ENCODE measurements at places on chromosomes 2 and 18.

DNA sequence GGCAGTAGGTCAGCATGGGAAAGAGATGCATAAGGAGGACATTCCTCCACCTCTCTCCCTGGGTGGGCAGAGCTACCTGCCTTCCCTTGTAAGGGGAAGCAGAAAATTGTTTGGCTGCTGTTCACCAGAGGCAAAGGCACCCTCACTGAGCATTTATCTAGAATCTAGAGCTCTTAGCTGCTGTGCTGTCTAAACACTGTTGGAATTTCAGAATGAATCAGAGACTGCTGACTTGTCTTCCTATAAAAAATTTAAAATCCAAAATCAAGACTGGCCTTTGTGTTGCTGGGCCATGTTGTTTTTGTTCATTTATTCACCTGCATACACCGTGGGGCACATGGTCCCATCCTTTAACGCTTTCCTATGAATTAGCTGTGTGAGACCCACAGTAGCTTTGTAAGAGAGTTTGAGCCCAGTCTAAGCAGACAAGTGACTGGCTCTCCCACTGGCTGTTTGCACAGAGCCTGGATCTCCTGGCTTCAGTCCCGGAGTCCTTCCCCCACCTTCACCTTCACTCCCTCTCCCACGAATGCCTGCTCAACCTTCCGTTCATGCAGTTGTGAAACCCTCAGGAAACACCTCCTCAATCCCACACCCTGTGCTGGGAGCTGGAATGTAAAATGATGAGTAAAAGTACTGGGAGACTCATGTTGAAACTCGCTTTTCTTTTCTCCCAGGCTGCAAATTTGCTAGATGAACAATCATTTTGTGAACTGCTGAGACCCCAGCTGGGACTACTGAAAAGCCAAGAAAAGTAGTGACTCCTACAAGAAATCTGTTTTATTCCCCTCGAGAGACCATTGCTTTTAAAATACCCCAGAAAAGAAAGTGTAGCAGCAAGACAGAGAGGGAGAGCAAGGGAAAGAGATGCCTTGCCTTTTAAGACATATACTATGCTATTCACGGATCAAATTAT is 76.2 kb downstream of the FAM168B start:
- DNase-seq, result peak; percentile 8

- DNase-seq, result peak; percentile 63
Observed at GRCh38 chr18:23291456-23292205, 156.3 kb downstream of the CABLES1 start.

DNA sequence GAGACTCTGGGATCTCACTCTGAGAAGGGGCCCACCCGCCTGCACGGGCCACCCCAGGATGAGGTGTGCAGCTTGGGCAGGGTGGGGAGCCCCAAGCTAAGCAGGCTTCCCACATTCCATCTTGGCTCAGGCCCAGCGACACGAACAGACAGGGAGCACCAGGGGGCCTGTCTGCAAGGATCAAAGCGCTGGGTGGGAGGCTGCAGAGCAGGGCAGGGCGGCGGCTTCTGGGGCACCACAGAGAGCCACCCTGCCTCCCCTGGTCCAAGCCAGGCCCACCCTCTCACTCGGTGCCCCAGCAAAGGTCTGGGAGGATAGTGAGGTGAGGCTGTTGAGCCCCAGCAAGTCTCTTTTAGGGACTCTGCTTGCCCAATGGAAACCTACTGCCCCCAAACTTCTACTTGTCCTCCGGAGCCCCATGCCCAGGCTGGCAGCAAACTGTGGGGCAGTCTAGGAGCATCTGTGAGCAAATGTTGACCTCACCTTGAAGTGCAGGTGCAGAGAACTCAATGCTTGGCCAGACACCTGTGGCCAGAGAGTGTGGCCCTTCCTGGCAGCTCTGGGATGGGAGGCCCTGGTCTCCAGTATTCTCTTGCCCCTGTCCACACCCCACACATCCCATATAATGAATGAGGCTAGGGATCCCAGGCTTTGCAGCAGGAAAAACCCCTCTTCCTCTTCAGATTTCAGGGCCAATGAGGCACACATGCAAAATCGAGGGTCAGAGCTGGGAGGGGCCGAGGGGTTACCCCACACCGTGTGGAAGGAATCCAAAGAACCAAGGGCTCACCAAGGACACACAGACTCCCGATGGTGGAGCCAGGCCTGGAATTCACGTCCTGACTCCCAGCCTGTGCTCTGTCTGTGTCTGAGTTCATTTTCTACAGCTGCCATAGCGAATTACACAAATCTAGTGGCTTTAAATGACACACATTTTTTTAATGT is 18.8 kb upstream of the GLI2 start:
- no peak for DNase-seq

DNA sequence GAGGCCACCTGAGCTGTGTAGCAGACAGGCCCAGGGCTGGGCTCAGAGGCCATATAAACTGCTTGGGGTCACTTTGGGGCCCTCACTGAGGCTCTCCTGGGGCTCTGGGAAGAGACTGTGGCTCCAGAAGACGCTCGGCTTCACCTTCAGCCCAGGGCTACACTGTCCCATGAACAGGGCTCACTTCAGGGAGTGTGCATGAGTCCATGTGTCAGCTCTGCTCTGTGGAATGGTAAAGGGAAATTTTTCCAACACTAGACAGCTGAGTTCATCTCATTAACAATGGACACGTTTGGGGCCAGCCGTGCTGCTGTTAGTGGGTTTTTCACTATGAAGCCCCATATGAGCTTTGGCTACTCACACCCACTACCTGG is 65.4 kb upstream of the TFCP2L1 start:
- DNase-seq, result no peak

DNA sequence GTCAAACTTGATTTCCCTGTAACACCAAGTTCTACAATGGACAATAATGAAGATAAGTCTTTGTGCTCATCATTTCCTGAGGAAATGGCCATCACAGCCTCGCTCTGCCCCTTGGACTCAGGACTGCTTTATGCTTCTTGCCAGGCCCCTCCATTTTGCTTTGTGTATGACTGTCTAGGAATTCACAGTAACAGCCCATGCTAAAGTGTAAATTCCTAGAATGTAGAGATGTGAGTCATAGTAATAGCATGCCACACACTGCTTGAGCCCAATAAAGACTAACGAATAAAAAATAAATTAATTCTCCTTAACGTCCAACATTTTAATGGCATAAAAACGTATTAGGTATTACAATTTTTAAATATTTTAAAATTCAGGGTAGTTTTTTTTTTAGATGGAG is 226.5 kb downstream of the PID1 start:
- peak; percentile 23 for DNase-seq

DNA sequence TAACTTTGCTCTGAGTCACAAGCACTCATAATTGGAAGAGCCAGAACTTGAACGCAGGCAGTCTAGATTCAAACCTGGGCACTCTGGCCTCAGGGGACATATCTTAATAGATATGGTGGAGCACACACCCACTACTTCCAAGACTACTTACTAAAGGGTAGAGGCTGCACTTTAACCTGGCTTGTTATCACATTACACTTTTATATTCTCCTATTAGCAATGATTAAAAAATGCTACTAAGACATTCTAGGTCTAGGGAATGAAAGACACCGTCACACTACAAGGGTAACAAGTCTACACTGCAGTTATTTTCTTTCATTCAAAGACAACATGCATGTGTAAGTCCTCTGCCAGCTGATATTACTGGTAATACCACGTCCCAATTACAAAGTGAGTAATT is 258.8 kb downstream of the ZNF521 start:
- DNase-seq, result no peak

DNA sequence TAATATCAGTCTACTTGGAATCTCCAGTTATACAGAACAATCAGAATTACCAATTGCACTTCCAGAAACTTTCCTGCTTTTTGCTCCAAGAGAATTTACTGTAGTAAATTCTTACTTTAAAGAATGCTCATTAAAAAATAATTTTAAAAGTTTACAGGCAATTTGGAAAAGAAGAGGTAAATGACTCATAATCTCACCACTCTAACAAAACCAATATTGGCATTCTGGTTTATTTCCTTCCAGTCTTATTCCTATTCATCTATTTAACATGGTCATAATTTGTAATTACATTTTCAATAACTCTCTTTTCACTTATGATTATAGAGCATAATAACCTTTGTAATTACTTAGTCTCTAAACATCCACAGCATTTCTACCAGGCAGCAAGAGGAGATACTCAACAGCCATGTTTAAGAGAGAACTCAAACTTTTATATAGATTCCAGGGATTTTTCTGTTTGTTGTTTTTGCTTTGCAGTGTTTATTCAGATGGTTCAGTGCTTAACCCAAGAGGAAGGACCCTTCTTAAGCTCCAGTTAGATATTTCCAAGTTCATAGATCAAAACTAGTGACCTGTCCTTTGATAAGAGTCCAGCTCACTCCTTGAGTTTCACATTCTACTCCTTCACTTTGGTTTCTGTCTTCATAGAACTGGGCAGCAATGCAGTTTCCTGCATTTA is 464.7 kb downstream of the TXNL1 start:
- DNase-seq, result no peak

DNA sequence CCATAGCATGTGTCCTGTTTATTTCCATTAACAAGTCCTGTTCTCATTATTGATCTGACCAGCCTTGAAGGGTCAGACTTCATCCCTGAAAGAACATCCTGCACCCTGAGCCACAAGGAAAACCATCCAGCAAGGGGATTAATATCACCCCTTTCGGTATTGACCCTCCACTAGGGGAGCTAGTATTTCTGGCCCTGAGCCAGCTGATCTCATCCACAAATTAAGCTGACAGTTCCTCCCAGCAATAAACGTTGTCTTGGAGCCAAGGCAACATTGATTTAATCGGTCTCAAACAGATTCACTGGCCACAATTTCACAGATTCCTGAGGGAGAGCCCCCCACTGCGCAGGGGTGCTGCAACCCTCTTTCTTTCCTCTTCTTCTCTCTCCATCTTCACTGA is 353.1 kb upstream of the FANCL start:
- DNase-seq, result no peak

DNA sequence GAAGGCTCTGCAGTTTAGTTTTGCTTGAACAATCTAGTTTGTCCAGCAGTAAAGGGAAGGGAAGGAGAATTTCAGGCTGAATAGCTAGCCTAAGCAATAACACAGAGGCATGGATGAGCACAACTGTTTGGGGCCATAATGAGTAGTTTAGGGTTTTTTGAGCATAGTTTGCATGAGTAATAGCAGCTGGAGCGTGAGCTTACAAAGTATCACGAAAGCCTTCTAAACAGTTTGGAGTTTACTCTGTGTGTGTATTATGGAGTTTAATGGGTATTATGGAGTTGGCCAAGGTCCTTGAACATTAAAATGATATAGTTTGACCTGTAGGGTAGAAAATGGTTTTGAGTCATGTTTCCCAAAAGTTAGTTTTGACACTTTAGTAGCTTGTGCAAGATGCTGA is 782.3 kb downstream of the ERBB4 start:
- DNase-seq, result no peak

DNA sequence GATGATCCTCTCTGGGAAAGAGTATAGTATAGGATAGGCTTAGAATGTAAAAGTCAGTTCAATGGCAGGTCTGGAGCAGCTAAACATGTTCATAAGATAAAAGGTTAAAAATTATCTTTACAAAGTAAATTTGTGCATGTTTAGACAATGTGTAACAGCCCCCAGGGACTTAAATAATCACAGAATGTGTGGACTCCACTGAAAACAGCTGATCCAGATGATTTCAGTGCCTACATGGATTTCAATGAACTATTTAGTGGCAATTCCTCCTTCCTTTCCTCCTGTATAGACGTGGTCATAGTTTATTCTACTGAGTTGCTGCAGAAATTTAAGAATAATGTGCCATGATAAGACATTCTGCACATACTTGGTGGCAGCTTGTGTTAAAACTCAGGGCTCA is 42.9 kb downstream of the ARHGEF33 start:
- DNase-seq, result no peak

DNA sequence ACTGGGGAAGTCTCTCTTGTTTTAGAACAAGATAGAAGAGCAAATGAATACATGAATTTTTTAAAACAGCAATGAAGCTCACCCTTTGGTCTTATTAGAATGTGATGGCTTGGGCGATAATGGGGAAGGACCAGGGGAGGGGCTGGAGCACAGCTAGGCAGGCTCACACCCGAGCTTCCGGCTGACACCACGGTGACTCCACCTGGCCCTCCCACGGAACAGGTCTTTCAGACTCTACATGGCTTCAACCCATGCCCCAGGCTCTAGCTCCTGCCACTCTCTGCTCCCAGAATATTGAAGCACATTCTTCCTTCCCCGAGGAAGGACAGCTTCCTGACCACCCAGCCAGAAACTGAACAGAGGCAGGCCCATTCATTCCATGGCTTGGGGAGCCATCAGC is 127.5 kb upstream of the AGAP1 start:
- DNase-seq, result no peak

- DNase-seq, result no peak
Observed at GRCh38 chr2:8223695-8224346, 458.0 kb upstream of the ID2 start.

DNA sequence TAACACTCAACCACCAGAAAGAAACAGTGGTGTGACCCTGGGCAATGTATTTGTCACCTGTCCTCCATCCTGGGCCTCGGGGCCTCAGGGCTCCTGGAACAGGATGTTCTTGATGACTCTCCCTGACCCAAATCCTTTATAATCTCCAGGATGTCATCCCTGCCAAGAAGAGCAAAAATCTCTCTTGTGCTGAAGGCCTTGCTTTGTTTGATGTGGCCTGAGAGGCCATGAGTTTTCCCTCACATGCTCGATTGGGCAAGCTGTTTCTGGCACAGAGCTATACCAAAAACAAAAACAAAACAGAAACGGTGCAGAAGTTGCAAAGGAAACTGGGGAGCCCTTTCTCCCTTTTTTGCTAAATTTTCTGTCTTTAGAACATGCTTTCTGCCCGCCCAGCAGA is 35.7 kb upstream of the ST3GAL5 start:
- peak; percentile 19 for DNase-seq

- peak; percentile 1 for DNase-seq
Observed at GRCh38 chr2:155727187-155727895, 605.2 kb downstream of the NR4A2 start.

- no peak for DNase-seq
Observed at GRCh38 chr2:190535586-190535985, 1.1 kb upstream of the NEMP2 start.

Data from astrocyte of the spinal cord (primary cell).